ENCODE measurements at places on chromosomes 12 and 14. TPM values are rescaled to one million over a fixed set of nuclear protein-coding genes. Genes with fewer than 3 reads are reported as not detected.

DNA sequence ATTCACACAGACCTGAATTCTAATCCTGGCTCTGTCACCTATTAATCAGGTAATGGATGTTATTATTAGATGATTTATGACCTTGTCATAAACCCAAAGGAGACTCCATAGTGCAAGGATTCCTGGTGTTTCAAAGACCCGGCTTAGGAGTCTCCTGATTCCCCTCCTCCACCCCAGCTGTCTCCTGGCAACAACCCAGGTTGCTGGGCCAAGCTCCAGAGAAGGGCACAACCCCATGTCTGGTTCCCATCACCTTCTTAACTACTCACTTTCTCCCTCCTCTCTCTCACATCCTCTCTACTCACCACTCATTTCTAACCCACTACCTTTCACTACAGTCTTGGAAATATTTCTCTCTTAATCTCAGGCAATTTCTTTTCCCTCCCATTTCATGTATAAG lies 41.6 kb downstream of the RHOJ start:
- no peak overlapping the region for H3K4me3 ChIP-seq
- no peaks in the 10 kb centered on the region for H3K4me1 ChIP-seq
- no peaks in the 10 kb centered on the region for H3K36me3 ChIP-seq

- H3K4me1 ChIP-seq = no peaks in the 10 kb centered on the region
- H3K27me3 ChIP-seq = peaks cover 3% of the 10 kb centered on the region
- no peak for DNase-seq
- H3K4me3 ChIP-seq = no peak overlapping the region
- no peaks in the 10 kb centered on the region for H3K36me3 ChIP-seq
Observed at GRCh38 chr14:53692451-53692850, 264.2 kb downstream of the BMP4 start.

DNA sequence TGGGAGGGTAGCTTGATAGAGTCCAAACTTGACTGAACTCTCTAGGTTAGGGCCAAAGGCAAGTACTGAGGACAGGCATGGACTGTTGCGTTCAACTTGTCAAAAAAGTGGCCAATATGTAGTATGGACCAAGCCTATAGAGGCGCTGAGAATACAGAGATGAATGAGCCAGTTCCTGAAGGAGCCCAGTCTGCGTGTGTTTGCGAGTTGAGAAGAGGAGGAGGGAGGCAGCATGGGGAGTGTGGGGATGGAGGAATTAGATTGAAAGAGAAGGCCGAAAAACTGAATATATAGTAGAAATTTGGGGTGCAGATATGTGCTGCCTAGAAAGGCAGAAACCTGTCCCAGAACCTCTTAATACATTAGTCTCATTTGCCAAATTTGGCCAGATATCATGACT lies 412.4 kb downstream of the PCNX1 start:
- H3K27ac ChIP-seq = peak overlapping the region; percentile 58
- H3K36me3 ChIP-seq = no peaks in the 10 kb centered on the region
- no peaks in the 10 kb centered on the region for H3K27me3 ChIP-seq
- no peak for DNase-seq
- H3K4me3 ChIP-seq = peak overlapping the region; percentile 96

- no peaks in the 10 kb centered on the region for H3K36me3 ChIP-seq
- H3K27me3 ChIP-seq = no peaks in the 10 kb centered on the region
- no peak overlapping the region for H3K4me3 ChIP-seq
- no peak for DNase-seq
- no peak overlapping the region for H3K27ac ChIP-seq
- no peaks in the 10 kb centered on the region for H3K4me1 ChIP-seq
Observed at GRCh38 chr12:26843311-26843710, 10.3 kb upstream of the ITPR2 start.

GRCh38 chr12:101230547-101230946 lies 20.5 kb upstream of the SLC5A8 start:
- H3K4me1 ChIP-seq = no peaks in the 10 kb centered on the region
- H3K27me3 ChIP-seq = no peaks in the 10 kb centered on the region
- peak; percentile 81 for DNase-seq
- peak overlapping the region; percentile 42 for H3K27ac ChIP-seq

DNA sequence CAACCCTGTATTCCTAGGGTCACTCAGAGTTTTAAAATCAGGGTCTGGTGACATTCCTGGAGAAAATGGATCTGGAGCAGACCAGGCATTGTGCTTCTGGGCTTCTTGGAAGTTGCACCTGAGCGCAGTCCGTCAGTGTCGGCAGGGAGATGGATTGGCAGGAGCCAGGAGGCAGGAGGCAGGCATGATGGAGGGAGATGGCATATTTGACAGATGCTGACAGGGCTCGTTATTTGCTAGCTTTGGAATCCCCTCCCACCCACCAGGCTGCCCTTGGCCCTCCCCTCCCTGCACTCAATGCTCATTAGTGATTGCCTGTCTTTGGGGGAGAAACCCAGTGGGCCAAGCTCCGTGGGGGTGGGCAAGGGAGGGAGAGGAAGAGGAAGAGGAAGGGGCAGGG lies 4.7 kb downstream of the CISTR start:
- H3K27me3 ChIP-seq = peaks cover 62% of the 10 kb centered on the region
- H3K4me1 ChIP-seq = peaks cover 5% of the 10 kb centered on the region
- DNase-seq = no peak
- no peak overlapping the region for H3K4me3 ChIP-seq
- H3K27ac ChIP-seq = no peak overlapping the region
- no peaks in the 10 kb centered on the region for H3K36me3 ChIP-seq

- H3K36me3 ChIP-seq = peaks cover 38% of the 10 kb centered on the region
- H3K4me1 ChIP-seq = no peaks in the 10 kb centered on the region
- no peak overlapping the region for H3K4me3 ChIP-seq
- no peak for DNase-seq
- no peaks in the 10 kb centered on the region for H3K27me3 ChIP-seq
Observed at GRCh38 chr12:132806857-132807256, 21.8 kb downstream of the GOLGA3 start.

GRCh38 chr14:92880851-92881250 lies 42.1 kb upstream of the CHGA start:
- no peak overlapping the region for H3K27ac ChIP-seq
- H3K27me3 ChIP-seq = peaks cover 4% of the 10 kb centered on the region
- no peaks in the 10 kb centered on the region for H3K36me3 ChIP-seq
- no peak overlapping the region for H3K4me3 ChIP-seq
- DNase-seq = peak; percentile 6

DNA sequence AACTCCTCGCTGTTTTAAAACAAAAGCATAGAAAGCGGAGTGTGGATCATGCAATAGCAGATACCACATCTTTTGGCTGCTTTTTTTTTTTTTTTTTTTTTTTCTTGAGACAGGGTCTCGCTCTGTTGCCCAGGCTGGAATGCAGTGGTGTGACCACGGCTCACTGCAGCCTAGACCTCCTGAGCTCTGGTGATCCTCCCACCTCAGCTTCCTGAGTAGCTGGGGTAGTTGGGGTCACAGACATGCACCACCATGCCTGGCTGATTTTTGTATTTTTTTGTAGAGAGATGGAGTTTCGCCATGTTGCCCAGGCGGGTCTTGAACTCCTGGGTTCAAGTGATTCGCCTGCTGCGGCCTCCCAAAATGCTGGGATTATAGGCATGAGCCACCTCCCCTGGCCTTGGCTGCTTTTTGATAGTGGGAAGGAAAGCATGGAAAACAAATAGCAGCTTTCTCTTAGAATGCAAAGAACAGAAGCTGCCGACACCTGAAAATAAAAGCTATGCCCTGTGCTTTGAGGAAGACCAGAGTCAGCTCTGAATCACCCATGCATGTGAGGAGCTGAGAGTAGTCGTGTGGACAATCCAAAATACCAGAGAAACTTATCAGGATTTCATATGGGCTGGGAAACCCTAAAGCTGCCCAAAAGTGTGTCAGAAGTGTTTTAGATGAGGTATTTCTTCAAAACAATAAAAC lies 3.6 kb upstream of the ELK3 start:
- H3K27ac ChIP-seq = no peak overlapping the region
- no peaks in the 10 kb centered on the region for H3K4me1 ChIP-seq
- no peaks in the 10 kb centered on the region for H3K36me3 ChIP-seq
- peak; percentile 63 for DNase-seq

The NRXN3 gene
- 34.6 TPM for polyA plus RNA-seq

The BDKRB2 gene
- polyA plus RNA-seq = 24.0 TPM

DNA sequence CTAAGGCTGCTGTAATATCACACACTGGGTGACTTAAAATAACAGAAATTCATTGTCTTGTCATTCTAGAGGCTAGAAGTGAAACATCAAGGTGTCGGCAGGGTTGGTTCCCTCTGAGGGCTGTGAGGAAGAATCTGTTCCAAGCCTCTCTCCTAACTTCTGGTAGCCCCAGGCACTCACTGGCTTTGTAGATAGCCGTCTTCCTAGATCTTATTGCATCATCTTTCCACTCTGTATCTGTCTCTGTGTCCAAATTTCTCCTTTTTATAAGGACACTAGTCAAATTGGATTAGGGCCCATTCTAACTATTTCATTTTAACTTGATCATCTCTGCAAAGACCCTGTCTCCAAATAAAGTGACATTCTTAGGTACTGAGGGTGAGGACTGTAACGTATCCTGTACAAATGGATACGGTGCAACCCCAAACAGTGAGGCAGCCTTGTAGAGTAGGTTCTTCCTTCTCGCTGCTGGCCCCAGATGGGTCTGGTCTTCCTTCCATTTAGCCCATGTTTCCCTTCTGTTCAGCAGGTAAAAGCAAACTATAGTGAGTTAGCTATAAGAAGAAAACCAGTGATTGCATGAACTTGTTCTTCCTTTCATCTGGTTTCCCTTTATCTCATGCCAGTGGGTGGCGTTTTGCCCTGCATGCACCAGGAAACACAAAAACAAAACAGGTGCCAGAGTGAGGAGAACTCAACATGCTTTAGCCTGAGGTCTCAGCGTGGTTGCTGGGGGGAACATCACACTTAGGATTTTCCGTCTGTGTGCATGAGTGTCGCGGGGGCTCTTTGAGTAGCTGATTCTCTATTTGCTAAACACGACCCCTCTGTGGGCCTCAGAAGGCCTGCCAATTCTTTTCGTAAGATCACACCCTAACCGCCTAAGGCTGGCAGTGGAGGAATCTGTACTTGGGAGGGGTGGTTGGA lies 19.5 kb downstream of the TTC9 start:
- no peak overlapping the region for H3K27ac ChIP-seq
- no peak for DNase-seq
- peaks cover 7% of the 10 kb centered on the region for H3K4me1 ChIP-seq
- H3K36me3 ChIP-seq = no peaks in the 10 kb centered on the region

GRCh38 chr12:67322580-67322979 lies 53.4 kb downstream of the CAND1 start:
- H3K4me1 ChIP-seq = no peaks in the 10 kb centered on the region
- no peak overlapping the region for H3K27ac ChIP-seq
- H3K27me3 ChIP-seq = no peaks in the 10 kb centered on the region
- peaks cover 2% of the 10 kb centered on the region for H3K36me3 ChIP-seq

The ST8SIA1 gene
- polyA plus RNA-seq = 0.45 TPM

- H3K27me3 ChIP-seq = peaks cover 29% of the 10 kb centered on the region
- no peak overlapping the region for H3K4me3 ChIP-seq
- DNase-seq = peak; percentile 53
- no peak overlapping the region for H3K27ac ChIP-seq
Observed at GRCh38 chr12:3491938-3492792, 1.2 kb downstream of the PRMT8 start.

- H3K36me3 ChIP-seq = no peaks in the 10 kb centered on the region
- DNase-seq = peak; percentile 57
- H3K27me3 ChIP-seq = no peaks in the 10 kb centered on the region
- H3K27ac ChIP-seq = peak overlapping the region; percentile 92
- H3K4me1 ChIP-seq = peaks cover 30% of the 10 kb centered on the region
Observed at GRCh38 chr14:61477712-61478462, 156.5 kb downstream of the PRKCH start.

DNA sequence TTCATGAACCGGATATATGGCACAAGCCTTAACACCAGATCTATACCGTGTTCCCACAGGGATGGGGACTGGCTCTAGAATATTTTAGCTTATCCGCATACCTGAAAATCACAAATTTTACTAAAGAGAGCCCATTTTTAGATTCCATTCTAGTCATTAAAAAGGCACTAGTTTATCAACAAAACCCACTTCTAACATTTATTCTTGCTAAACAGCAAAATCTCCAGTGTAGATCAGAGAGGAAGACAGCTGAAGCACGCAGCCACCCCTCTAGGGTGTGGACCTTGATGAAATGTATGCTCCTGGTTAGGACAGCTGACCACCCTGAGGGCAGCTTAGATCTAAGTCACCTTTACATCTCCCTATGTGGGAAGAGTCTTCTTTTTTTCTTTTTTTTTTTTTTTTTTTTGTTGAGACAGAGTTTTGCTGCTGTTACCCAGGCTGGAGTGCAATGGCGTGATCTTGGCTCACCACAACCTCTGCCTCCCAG lies 62.4 kb downstream of the EID3 start:
- no peak overlapping the region for H3K4me3 ChIP-seq
- H3K4me1 ChIP-seq = no peaks in the 10 kb centered on the region
- H3K27ac ChIP-seq = no peak overlapping the region
- DNase-seq = no peak

DNA sequence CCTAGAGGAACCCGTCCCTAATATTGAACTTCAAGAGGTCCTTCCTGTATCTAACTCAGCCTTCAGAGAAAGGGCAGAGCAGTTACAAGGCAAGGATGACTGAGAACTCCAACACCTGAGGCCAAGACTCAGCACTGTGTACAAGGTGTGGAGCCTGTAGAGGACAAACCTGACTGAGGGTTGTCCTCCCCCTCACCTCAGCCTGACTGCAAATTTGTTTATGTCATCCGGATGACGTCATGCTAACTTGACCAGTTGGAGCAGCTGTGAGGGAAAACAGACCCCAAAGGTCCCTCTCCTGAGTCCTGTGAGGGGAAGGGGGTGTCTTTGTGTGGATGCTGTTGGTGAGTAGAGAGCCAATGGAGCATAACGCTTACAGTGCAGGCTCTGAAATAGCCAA lies 4.3 kb downstream of the CRACR2A start:
- H3K4me1 ChIP-seq = peaks cover 11% of the 10 kb centered on the region
- no peaks in the 10 kb centered on the region for H3K27me3 ChIP-seq
- no peak overlapping the region for H3K27ac ChIP-seq
- H3K36me3 ChIP-seq = no peaks in the 10 kb centered on the region
- no peak overlapping the region for H3K4me3 ChIP-seq

The RIMBP2 gene
- polyA plus RNA-seq = not detected

DNA sequence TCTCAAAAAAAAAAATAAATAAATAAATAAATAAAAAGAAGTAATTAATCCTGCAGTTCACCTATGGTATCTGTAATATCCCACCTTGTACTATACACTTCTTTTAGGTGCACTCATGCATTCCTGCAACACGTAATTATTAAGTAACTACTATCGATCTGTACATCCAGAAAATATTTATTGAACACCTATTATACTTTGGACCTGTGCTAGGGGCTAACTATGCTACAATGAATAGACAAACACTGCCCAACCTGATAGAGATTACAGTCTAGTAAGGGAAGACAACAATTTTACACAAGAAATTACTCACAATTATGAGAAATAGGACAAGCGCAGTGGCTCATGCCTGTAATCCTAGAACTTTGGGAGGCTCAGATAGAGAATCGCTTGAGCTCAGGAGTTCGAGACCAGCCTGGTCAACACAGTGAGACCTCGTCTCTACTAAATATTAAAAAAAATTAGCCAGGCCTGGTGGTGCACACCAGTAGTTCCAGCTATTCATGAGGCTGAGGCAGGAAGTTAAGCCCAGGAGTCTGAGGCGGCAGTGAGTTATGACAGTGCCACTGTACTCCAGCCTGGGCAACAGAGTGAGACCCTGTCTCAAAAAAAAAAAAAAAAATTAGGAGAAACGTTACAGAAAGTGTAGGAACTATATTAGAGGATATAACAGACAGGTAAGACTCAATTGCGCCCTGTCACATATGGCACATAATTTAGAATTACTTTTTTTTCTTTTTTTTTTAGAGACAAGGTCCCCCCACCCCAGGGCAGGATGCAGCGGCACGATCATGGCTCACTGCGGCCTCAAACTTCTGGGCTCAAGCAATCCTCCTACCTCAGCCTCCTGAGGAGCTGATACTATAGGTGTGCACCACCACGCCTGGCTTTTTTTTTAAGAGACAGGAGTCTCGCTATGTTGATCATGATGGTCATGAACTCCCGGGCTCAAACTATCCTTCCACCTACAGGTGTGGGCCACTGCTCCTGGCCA lies 1.2 kb downstream of the NRDE2 start:
- H3K4me1 ChIP-seq = peaks cover 3% of the 10 kb centered on the region
- H3K27me3 ChIP-seq = no peaks in the 10 kb centered on the region
- peak overlapping the region; percentile 77 for H3K27ac ChIP-seq
- peak overlapping the region; percentile 79 for H3K4me3 ChIP-seq
- no peaks in the 10 kb centered on the region for H3K36me3 ChIP-seq
